ENCODE measurements at places on chromosomes 12 and 14. TPM values are rescaled to one million over a fixed set of nuclear protein-coding genes. Genes with fewer than 3 reads are reported as not detected.
A peak's percentile ranks its signal among the peaks of the same experiment; 100 is the strongest.

Gene FAIM2
- 0.42 TPM for total RNA-seq

Gene C3AR1
- not detected for total RNA-seq

Gene MYO1A
- not detected for total RNA-seq

Gene ZBTB1
- 34.5 TPM for total RNA-seq

Gene ADSS1
- total RNA-seq = 7.8 TPM

Gene SERPINA12
- total RNA-seq = not detected

Gene MYO1H
- total RNA-seq = 0.11 TPM

- DNase-seq = no peak
Measured at GRCh38 chr14:101992708-101993107, 28.3 kb downstream of the DYNC1H1 start.

GRCh38 chr12:104520242-104520900 lies 63.6 kb downstream of the CHST11 start:
- no peak for DNase-seq

DNA sequence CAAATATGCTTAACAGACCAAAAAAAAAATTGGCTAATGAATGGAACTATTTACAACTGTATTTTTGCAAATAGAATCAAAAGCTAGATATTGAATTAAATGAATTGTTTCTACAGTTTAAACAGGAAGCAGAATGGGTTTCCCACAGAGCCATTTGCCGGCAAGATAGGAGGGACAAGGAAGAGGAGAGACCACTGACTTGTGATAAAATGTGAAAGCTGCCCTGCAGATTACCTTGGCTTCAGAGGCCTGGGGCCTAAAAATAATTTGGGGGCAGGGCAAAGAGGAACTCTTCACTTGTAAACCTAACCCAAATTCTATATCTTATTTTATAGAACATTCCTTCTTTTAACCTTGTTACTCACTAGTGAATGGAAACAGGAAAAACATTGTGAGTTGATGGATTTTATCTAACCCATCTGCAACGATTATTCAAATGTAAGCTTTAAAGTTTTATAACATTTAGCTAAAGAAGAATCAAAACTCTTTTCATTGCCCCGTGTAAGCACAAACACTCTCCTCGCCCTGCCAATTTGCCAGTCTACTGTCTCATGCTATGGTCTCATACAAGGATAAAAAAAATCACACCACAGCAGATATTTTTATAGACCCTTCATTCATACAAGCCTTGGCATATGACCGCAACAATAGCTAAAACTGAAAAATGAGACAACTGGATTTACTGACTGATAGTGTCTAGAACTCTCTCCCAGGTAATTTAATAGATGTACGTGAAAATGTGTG lies 49.5 kb upstream of the MDM1 start:
- DNase-seq = no peak

DNA sequence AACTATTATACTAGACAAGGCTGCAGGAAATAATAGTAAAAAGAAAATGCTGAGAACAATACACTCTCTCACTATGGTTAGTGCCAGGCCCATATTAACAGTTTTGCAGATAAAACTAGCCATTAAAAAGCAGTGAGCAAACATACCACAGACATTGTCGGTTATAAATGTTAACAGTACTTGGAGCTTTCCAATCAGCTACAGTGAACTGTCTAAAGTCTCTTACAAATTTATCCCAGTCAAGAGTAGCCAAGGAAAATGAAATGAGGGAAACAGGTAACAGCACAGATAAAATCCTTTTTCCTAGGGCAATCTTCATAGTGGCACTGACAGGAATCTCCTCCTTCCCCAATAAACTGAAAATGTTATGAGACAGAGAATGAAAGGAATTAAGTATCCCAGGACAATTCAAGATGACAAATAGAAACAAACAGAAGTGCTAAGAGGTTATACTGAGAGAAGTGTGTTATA lies 30.8 kb downstream of the PAWR start:
- no peak for DNase-seq

GRCh38 chr12:47080725-47081502 lies 1.2 kb upstream of the AMIGO2 start:
- no peak for DNase-seq

- no peak for DNase-seq
Measured at GRCh38 chr12:123038966-123039365, 58.5 kb downstream of the ARL6IP4 start.

GRCh38 chr14:68293404-68293803 lies 473.8 kb downstream of the RAD51B start:
- DNase-seq = no peak

GRCh38 chr12:108302403-108303311 lies 36.5 kb downstream of the CMKLR1 start:
- peak; percentile 85 for DNase-seq

DNA sequence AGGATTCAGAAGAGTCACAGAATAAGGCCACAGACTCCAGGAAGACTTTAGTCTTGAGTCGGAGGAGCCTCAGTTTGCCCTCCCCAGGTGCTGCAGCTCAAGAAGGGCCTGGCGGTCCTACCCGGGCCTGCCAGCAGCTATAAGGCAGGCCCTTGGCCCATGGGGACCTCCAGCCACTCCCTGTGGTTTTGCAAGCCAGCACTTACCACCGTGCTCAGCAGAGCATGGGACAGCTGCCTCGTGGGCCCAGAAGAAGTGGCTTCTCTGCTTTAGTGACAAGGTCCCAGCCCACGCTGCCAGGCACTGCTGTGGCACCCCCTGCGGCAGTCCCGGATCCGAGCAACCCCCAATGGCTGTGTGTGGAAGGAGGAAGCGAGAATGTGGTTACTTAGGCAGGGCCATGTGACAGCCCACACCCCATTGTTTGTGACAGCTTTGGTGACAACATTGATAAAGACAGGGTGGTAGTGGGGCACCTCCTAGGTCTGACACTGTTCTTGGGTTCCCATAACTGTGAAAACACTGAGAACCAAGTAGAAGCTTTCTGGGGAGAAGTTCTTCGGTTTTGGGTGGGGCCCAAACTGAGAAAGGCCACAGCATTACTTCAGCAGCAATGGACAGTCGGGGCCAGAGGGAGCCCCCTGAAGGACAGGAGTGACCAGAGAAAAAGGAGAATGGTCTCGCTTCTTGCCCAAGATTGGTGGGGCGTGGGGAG lies at the start of gene SELPLG:
Gene SELPLG (minus strand): TSS at position 361 of the 715 bp plus-strand sequence. CDS start 9,587 bp downstream, outside the sequence.
- DNase-seq = peak; percentile 30

DNA sequence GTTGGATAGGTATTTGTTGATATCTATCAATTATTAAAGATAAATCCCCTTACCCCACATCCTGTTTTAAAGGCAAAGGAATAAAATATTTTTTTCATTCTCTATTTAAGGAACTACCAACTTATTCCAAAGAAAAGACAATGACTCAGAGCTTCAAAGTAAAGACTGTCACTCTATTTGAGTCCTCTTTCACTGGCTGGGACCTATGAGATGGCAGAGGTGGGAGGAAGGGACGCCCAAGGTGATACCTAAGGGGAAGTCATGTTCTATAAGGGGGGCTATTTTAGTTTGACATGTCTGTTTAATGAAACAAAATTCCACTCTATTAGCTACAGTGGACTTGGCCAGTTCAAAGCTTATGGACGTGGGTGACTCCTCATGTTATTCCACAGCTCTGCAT lies 209.6 kb downstream of the CALM1 start:
- no peak for DNase-seq

GRCh38 chr12:43131301-43131700 lies 420.7 kb downstream of the ADAMTS20 start:
- no peak for DNase-seq

GRCh38 chr12:18805516-18806248 lies 67.8 kb downstream of the CAPZA3 start:
- peak; percentile 61 for DNase-seq

- DNase-seq = peak; percentile 61
Measured at GRCh38 chr14:70317969-70318634, 41.4 kb downstream of the COX16 start.

- DNase-seq = no peak
Measured at GRCh38 chr12:89461649-89462612, 62.7 kb downstream of the GALNT4 start.

DNA sequence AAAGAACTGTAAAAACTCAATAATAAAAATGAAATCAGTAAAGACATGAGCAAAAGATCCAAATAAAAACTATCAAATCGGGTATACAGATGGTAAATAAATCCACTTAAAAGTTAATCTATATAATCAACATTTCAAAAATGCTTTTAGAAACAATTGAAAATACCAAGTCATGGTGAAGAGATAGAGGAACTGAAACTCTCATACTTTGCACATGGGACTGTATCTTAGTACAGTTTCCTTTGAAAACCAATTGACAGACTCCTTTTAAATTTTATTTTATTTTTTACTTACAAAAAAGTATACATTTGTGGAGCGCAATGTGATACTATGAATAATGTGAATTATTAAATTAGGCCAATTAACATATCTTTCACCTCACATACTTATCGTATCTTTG lies 98.6 kb upstream of the FAR2 start:
- no peak for DNase-seq

DNA sequence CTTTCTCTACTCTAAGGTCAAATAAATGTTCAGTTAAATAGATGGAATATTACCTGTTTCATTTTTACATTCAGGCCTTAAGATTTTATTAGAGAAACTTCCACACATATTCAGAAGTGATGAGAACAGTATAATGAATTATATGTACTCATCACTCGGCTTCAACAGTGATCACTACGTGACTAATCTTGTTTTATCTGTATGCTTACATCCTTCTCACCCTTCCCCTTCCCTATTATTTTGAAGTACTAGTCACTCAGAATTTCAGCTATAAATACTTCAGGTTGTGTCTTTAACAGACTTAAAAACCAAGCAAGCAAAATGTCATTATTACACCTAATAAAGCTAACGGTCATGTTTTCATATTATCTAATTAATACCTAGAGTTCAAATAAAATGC lies 34.9 kb downstream of the ETV6 start:
- DNase-seq = no peak

DNA sequence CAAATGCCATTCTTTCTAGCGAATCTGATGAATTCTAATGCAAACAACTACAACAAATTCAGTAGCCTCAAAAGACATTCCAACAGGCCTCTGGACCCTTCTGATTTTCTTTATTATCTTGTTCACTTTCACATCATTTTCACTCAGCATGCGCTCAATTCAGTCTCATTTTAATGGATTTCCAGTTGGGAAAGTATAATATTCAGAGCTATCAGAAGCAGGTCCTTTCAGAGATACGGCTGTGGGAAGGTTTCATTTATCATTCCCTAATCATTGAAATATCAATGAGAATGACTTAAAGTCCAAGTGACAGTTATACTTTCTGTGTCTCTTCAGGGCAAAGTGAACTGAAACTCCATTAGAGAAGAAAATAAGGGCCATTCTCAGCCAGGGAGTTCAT lies 1083.7 kb upstream of the FLRT2 start:
- DNase-seq = no peak

DNA sequence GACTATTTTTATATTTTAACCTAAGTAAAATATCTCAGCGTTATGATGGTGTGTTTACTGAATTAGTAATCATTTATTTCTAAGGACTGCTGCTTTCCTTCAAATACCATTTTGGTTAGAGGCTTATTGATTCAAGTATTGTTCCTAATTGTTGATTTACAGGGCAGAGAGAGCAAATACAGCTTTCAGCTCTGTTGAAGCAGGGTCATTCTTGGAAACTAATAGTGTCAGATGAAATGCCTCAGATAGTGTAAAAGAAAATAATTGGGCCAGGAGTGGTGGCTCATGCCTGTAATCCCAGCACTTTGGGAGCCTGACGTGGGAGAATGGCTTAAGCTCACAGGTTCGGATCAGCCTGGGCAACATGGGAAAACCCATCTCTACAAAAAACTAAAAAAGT lies 249.3 kb downstream of the FUT8 start:
- no peak for DNase-seq

DNA sequence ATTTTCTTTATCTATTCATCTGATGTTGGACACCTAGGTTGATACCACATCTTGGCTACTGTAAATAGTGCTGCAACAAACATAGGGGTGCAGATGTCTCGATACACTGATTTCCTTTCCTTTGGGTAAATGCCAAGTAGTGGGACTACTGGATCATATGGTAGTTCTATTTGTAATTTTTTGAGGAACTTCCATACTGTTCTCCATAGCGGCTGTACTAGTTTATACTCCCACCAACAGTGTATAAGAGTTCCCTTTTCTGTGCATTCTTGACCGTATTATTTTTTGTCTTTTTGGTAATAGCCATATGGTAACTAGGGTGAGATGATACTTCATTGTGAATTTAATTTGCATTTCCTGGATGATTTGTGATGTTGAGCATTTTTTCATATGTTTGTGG lies 71.8 kb downstream of the LRP6 start:
- DNase-seq = no peak

Data from H9 (cell line).